ENCODE measurements at places on chromosomes 2 and 18. TPM values are rescaled to one million over a fixed set of nuclear protein-coding genes. Genes with fewer than 3 reads are reported as not detected.

The NT5C1B gene
- not detected for total RNA-seq

The KCNS3 gene
- total RNA-seq = 16.0 TPM

The CCL20 gene
- 1.3 TPM for total RNA-seq

GRCh38 chr2:67075530-67076238 is 321.4 kb upstream of the ETAA1 start:
- no peaks in the 10 kb centered on the region for H3K27me3 ChIP-seq
- DNase-seq = no peak
- H3K27ac ChIP-seq = no peak overlapping the region
- no peaks in the 10 kb centered on the region for H3K36me3 ChIP-seq

- H3K4me1 ChIP-seq = no peaks in the 10 kb centered on the region
- DNase-seq = no peak
- H3K27me3 ChIP-seq = no peaks in the 10 kb centered on the region
- H3K36me3 ChIP-seq = no peaks in the 10 kb centered on the region
These were observed 26.7 kb upstream of the APOB start for GRCh38 chr2:21070341-21071257.

GRCh38 chr2:189543367-189543766 is 37.2 kb downstream of the SLC40A1 start:
- no peak overlapping the region for H3K27ac ChIP-seq
- no peaks in the 10 kb centered on the region for H3K4me1 ChIP-seq
- no peak for DNase-seq

- peaks cover 10% of the 10 kb centered on the region for H3K4me1 ChIP-seq
- peaks cover 7% of the 10 kb centered on the region for H3K36me3 ChIP-seq
- no peak overlapping the region for H3K4me3 ChIP-seq
These were observed 39.4 kb downstream of the GORASP2 start for GRCh38 chr2:170968205-170969003.

GRCh38 chr2:13308989-13309388 is 592.3 kb downstream of the TRIB2 start:
- H3K4me1 ChIP-seq = no peaks in the 10 kb centered on the region
- H3K27ac ChIP-seq = no peak overlapping the region
- no peaks in the 10 kb centered on the region for H3K36me3 ChIP-seq
- no peaks in the 10 kb centered on the region for H3K27me3 ChIP-seq

DNA sequence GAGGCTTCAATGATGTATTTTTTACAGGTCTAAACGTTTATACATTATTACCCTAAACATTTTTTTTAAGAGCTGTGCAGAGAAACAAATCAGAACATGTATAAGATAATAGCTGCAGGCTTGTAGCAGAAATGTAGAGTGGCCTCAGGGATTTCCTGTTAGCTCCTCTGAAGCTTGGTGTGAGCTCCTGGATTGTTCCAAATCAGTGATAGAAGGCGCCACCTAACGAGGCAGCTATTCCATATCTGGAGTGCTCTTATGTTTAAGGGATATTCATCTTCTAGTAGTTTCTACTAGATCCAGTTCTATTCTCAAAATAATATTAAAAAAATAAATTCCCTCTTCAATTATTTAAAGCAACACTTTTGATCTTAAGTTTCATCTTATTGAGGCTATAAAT is 93.1 kb downstream of the LRP1B start:
- no peak overlapping the region for H3K27ac ChIP-seq
- H3K4me1 ChIP-seq = no peaks in the 10 kb centered on the region
- H3K4me3 ChIP-seq = no peak overlapping the region
- no peaks in the 10 kb centered on the region for H3K36me3 ChIP-seq
- no peaks in the 10 kb centered on the region for H3K27me3 ChIP-seq

DNA sequence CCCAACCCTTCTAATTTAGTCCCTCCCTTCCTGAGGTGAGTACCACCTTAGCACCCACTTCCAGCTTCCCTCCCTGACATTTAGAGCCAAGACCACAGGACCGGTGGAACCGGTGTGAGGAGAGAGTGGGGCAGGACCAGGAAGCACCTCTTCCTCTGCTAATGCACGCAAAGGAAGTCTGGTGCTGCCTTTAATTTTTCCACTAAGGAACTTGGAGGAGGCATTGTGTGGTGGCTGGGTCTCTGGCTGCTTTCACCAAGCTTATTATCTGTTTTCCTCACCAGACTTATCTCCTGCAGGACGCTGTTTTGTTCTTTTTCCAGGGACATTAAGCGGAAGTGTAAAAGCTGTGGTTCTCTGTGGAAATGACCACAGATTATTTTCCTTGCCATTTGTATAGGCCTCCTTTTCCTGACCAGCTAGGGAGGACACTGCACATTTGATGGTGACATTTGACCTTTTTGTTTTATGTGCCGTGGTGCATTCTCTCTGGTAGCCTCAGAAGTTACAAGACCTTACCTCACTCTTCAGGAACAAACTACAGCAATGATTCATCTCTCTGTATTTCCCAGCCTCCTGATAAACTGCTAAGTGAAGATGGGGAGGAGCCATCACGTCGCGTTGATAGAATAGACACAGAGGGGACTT is 39.8 kb upstream of the SPTBN1 start:
- H3K4me1 ChIP-seq = no peaks in the 10 kb centered on the region
- no peak for DNase-seq
- no peaks in the 10 kb centered on the region for H3K27me3 ChIP-seq
- H3K4me3 ChIP-seq = no peak overlapping the region
- peak overlapping the region; percentile 56 for H3K27ac ChIP-seq

DNA sequence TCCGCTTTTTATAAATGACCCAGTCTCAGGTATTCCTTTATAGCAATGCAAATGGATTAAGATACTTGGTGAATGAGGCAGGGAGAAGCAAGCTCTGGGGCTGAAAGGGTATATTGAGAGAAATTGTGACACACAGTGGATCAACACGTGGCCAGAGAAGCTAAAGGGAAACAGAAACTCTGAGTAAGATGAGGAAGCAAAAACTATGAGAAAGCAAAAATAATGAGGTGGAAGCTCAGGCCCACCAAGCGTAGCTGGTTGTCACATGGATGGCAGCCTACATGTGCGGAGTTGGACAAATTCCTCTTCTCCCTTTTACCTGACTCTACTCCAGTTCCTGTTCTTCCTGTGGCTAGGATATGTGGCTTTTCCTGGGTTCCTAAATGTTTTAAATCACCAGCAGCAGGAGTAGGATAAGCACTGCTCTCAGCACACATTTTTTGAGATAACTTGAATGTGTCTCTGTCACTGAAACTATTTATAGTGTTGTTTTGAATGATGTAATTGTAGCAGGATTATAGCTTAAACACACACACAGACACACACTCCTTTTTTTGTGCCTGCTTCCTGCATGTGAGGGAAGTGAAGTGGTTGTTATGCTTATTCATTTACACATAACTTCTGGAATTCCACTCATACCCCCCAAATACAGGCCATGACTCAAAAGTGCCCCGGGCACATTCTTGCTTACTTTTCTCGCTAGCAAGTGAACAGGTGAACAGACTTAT is 30.1 kb upstream of the EPC2 start:
- H3K4me3 ChIP-seq = no peak overlapping the region
- no peaks in the 10 kb centered on the region for H3K27me3 ChIP-seq
- DNase-seq = no peak
- H3K4me1 ChIP-seq = peaks cover 3% of the 10 kb centered on the region
- peak overlapping the region; percentile 26 for H3K27ac ChIP-seq

All from breast epithelium (tissue), 4 donors.